ENCODE measurements at places on chromosomes 1 and 21.

GRCh38 chr1:27574871-27575831, 28.8 kb downstream of the AHDC1 start:
- no peak for DNase-seq

GRCh38 chr1:200053646-200054045, 26.1 kb downstream of the NR5A2 start:
- no peak for DNase-seq

GRCh38 chr1:184822267-184822666, 67.6 kb upstream of the EDEM3 start:
- peak; percentile 9 for DNase-seq

GRCh38 chr1:116785006-116785405, 30.8 kb downstream of the CD2 start:
- DNase-seq = no peak

- DNase-seq = no peak
Observed at GRCh38 chr1:178796013-178796412, 71.0 kb downstream of the RALGPS2 start.

GRCh38 chr21:17853393-17854275, 34.5 kb upstream of the C21orf91 start:
- DNase-seq = no peak

DNA sequence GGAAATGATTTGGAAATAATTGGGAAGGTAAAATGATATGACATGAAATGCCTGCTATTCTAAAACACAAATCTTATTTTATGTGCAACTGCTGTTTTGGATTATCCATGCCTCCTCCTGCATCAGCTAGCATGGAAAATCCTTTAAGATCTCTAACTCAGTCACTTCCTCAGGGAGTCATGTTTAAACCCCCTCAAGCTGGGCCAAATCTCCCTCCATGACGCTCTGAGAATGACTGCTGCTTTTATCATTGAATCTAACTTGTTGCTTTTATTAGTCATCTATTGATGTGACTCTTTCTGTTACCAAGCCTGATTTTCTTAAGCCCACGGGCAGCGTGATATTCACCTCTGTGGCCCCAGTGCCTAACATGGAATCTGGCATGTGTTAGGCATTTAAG, 324.8 kb downstream of the DISC1 start:
- DNase-seq = no peak

DNA sequence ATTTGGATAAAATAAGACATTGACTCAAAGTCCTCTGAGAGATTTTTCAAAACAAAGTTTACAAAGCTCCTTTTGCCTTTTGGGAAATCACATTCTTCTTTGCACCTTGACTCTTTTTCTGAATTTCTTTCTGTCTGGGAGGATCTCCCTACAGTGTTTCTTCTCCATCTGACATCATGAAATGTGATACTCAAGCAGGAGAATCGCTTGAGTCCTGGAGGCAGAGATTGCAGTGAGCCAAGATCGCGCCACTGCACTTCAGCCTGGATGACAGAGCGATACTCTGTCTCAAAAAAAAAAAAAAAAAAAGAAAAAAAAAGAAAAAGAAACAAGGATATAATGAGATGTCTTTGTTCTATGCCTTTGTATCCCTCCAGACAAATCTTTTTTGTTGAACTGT, 13.3 kb upstream of the GRIK1 start:
- DNase-seq = no peak

DNA sequence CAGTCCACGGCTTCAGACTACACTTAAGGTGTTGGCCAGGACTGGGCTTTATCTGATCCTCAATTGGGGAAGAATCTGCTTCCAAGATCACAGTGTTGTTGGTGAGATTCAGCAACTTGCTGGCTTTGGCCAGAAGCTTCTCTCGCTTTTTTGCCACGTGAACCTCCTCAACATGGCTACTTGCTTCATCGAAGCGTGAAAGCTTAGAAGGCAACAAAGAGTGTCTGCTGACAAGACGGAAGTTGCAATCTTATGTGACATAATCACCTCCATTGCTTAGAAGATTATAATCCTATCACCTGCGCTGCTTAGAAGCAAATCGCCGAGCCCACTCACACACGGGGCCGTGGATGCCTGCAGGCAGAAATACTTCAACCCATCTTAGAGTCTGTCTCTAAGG, 10.4 kb upstream of the ITPKB start:
- DNase-seq = no peak

DNA sequence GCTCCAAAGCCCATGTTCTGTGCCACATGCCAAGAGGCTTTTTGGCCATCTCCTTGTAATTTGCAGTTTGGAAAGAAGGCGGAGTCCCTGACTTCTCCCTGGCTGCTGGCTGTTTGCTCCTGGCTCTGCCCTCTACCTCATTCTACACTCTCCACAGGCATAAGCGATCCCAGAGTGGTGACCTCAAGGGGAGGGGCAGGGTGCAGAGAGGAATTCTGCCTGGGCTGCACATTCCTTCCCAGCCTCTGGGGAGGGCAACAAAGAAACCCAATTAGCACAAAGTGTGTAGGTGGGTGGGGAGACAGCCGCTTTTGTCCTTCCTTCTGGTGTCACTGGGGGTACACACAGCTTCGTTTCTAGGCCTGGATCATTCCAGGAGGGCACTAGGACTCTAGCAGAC, 95.3 kb downstream of the HIVEP3 start:
- DNase-seq = no peak

DNA sequence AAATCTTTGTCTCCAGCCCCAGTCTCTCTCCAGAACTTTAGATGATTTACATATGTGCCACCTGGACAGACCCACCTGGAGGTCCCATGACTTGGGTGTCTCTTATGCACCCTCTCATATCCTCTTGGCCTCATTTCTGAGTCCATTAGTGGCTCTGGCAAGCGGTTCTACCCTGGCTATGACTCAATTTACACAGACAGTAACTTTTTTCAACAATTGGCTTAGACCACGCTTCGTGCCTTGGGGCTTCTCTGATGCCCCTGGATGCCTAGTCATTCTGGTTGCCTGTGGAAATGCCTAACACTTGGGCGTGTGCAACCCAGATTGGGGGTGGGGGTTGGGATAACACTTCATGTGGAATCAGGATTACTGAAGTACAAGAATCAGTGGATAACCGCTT, 57.1 kb upstream of the GADD45A start:
- DNase-seq = no peak

DNA sequence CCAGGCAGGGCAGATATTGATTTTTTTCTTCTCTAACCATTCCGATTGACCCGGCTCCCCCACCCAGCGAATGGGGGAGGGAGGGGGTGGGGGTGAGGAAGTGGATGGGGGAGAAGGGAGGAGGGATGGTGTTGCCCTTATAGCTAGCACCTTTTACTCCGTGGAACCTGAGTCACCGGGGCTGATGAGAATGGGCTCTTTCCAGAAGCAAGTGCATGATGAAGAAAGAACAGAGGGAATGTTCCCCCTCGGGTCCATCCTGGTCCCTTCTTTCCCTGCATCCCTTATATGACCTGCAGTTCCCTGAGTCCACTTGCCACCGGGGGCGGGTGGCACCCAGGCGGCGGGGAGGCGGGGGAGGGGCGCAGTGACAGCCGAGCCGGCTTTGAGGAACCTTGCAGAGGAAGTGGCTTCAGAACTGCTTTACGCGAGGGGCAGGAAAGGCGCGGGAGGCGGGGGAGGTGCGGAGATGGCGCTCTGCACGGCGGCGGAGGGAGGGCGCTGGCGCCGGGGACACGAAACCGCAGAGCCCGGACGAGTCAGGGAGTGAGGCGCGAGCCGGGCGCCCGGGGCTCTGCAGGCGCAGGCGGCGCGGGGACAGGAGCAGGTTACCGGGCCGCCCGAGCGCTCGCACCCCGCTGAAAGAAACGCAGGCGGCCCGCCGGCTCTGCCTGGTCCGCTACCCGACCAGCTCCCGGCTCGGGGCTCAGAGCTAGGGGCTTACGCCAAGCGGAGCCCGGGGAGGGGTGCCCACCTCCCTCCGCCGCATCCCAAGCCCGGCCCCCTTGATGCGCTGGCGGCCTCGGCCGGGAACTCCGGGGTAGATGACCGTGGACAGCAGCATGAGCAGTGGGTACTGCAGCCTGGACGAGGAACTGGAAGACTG, 49.7 kb downstream of the RASSF5 start:
- peak; percentile 23 for DNase-seq

GRCh38 chr1:34164771-34165391, at the start of gene CSMD2:
CSMD2 (minus strand) TSS chr1:34165230; CDS start chr1:34165097, 133 bp downstream.
- peak; percentile 6 for DNase-seq

- DNase-seq = peak; percentile 41
Observed at GRCh38 chr1:7539769-7540175, 231.3 kb upstream of the VAMP3 start.

DNA sequence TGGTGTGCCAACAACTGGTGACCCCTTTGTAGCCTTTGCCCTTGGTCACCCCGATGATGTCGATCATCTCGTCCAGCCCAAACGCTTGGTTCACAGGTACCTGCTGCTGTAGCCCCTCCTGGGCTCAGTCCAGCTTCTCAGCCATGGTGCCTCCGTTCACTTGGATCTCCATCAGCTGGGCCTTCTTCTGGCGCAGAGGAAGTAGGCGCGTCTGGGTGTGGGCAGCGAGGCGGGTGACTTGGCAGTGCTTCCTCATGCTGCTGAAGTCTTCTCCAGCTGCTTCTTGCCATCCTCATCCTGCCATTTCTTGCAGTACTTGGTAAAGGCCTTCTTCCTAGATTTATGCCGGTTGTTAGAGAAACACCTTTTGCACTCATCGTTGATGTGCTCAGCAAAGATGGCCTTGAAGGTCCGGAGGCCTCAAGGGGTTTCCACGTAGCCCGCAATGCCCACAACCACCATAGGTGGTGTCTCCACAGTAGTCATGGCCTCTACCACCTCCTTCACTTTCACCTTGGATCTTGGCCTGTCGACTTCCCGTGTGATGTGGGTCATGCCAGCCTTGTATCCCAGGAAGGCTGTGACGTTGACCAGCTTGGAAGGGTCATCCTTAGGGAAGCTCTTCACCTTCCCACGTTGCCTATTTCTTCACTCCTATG, 13.0 kb downstream of the DOP1B start:
- no peak for DNase-seq

- DNase-seq = no peak
Observed at GRCh38 chr1:182484531-182485257, 34.7 kb downstream of the RGSL1 start.

DNA sequence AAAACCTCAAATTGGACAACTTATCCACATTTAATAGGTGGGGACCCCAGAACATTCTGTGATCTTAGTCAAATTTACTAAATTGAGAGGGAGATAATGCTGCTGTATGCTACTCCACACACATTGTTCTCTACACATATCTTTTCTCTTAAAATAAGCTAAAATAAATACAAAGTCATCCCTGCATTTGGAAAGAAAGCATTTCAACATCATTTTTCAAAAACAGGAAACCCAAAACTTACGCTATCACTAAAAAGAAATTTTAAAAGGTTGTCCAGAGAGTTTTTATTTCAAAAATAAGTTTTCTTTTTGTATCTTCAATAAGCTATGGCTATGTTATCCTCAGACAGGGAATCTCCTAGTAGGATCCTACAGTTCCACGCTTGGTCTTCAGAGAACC, 19.5 kb upstream of the OR6N2 start:
- DNase-seq = no peak

GRCh38 chr21:28588997-28589396, 403.7 kb downstream of the LTN1 start:
- no peak for DNase-seq

DNA sequence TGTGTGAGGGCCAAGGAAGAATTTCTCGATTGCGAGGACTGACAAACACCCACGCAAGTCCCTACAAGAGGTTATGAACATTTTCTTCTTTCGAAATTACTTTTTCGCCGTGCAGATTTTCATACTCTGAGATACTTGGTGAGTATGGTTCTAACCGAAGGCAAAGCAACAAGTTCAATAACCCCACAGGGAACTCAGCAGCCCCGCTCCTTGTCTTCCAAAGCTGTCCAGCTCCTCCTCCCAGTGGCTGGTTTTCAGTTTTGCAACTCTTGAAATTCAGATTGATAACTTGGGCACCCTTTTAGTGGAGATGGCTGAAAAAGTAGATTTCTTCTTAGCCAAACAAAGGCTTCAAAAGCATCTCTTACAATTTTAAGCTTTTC, 154.4 kb downstream of the SETD4 start:
- no peak for DNase-seq

DNA sequence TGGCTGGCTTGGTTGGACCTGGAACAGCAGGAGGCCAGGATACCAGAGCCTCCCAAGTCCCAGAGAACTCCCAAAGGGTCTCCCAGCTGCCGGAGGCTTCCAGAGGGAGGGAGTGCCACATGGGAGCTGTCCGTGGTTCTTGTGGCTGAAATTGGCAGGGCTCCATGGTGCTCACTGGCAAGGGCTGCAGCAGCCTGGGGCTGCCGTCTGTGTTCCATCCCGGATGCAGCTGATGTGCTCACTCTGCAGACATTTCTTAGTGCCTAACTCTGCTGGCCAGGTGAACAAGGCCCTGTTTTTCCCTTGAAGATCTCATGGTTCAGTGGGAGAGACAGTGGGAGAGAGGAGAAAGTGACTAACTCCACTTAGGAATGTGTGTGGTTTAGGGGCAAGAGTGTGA, 261.1 kb downstream of the CAMTA1 start:
- no peak for DNase-seq

DNA sequence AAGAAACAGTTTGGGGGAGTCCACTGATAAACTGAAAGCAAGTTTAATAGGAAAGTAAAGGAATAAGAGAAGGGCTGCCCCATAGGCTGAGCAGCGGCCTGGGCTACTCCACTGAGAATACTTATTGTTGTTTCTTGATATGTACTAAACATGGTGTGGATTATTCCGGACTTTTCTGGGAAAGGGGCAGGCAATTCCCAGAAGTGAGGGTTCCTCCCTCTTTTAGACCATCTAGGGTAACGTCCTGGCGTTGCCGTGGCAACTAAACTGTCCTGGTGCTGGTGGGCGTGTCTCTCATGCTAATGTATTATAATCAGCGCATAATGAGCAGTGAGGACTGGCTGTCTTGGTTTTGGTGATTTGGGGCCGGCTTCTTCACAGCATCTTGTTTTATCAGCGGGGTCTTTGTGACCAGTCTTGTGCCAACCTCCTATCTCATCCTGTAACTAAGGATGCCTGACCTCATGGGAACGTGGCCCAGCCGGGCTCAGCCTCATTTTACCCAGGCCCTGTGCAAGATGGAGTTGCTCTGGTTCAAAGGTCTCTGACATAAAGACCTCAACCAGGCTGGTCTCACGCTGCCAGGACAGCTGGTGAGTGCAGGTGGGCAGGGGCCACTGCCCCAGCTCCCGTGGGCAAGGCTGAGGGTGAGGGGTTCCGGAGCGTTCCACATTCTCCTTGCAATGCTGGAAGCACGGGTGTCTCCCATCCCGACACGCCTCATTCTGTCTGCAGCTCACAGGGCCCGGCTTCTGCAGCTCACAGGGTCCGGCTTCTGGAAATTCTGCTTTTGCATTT, 19.6 kb upstream of the C1orf159 start:
- DNase-seq = no peak

DNA sequence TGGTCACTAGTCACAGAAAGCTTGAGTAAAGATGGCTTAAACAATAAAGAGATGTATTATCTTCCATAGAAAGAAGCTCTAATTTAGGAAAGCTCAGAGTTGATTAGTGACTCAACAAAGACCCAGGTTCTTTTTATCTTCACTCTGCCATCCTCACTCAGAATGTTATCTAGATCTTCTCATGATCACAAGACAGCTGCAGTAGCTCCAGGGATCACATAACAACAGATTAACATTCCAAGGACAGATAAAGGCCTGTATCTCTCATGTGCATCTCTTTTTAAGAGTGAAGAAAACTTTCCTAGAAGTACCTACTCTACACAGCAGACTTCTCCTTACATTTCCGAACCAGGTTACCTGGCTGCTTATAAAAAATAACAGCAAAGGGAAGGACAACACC, 368.7 kb upstream of the PROX1 start:
- DNase-seq = no peak
